ENCODE measurements at places on chromosomes 4 and X.

DNA sequence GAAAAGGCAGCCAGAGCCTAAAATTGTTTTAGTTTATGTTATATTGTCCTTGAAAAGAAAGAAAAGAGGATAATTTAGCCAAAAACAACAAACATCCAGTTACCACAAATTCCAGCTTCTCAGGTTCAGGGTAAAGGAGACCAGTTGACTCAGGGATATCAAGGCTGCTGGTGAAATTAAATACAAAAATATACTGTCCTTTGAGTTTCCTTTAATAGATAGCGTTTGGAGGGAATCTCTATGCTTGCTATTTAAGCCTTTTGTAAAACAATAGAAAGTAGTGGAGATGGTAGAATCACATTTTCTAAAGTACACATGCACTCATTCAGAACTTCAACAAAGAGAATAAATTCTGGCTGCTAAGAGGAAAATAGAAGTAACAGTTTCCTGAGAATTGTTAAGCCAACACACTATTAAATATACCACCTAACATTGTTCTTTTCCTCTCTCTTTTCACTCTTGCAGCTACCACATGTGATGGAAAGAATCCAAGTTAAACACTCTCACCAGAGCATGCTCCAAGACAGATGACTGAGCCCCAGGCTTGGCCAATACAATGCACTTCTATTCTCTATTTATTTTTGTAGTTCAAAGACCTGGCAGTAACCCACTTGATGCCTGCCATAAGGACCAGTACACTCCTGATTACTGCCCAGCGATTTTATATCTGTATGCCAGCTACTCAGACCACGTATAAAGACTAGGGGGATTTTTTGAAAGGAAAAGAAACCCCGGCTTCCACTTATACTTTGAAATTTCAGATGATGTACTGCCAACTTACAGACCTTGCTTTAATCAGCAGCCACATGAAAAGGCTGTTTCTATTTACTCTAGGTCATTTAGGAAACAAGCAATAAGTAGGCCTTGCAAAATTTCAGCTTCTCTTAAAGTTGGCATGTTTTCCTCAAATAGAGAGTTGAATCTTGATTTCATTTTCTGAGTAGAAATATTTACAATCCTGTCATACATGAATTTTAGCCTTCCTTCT, 756.9 kb downstream of the FAT4 start:
- no peak for DNase-seq

DNA sequence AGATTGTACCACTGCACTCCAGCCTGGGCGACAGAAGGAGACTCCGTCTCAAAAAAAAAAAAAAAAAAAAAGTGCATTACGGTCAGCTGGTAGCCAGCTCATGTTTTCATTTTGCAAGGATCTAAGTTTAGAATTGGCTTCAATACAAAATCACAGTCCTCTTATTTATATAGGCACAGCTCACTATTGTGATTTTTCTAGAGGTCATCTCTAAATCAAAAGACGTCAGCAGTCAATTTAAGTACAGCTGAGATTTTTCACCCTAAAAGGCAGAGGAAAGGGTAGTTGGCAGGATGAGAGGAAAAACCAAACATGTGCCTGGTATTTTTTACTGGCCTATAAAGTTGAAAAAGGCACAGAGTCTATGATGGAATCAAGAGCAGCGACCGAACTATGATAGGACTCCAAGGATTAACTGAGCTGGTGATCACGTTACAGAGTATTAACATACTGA, 30.8 kb downstream of the ASB5 start:
- no peak for DNase-seq

DNA sequence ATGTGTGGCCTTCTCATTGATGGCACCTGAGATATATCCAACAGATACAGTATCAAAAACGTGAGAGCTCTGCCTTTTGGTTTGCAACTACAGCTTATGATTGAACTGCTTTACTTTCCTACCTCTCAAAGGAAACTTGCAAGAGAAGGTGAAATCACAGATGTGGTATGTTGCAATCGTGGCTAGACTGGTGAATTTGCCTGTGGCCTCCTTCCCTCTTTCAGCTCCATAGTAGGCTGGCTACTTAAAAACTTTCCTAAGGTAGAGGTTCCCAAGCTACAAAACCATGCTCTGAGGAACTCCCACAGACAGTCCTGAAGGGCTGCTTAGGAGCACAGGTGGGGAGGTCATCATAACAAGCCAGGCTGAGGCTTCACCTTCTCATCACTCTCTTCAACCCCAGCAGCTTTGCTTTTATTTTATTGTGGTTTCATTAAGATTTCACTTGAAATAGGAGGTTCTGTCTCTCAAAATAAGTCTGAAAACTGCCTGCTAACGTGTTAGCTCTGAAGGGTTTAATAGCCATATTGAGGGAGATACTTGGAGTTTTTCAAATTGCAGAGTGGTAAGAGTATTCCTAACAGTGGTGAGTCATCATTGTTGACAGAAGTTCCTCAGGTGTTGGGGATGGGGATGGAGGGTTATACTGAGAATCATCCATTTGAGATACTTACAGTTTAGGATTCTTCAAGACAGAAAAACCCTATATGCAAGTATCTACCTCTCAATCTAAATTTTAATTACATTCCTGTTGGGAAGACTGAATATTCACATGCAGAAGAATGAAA, 93.5 kb upstream of the UCP1 start:
- peak; percentile 28 for DNase-seq

GRCh38 chr4:143581331-143581946, 67.9 kb downstream of the SMARCA5 start:
- no peak for DNase-seq

GRCh38 chrX:115581759-115582615, 21.0 kb downstream of the PLS3 start:
- no peak for DNase-seq

GRCh38 chrX:11244636-11245035, 48.6 kb upstream of the AMELX start:
- DNase-seq: no peak

DNA sequence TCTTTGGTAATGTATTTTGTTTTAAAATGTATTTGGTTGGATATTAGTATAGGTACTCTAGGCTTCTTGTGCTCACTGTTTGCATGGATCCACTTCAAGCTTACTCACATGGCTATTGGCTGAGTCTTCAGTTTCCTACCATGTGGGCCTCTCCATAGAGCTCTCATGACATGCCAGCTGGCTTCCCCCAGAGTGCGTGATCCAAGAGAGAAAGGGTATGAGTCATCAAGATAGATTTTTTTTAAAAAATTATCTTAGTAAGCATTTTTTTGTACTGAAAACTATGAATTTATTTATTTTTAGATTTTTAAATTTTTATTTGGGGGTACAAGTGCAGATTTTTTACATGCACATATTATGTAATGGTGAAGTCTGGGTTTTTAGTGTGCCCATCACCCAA, 219.1 kb upstream of the AMOT start:
- DNase-seq: no peak

- no peak for DNase-seq
Measured at GRCh38 chr4:42654631-42655268, 2.2 kb downstream of the ATP8A1 start.

- no peak for DNase-seq
Measured at GRCh38 chrX:30212172-30212571, 3.2 kb upstream of the MAGEB2 start.

- no peak for DNase-seq
Measured at GRCh38 chr4:134215620-134216344, 14.2 kb upstream of the PABPC4L start.

- no peak for DNase-seq
Measured at GRCh38 chr4:122044501-122044900, 92.6 kb upstream of the TRPC3 start.

All from NCI-H526 (cell line).